Bladder microvascular endothelial cell (primary cell): ENCODE measurements at places on chromosomes 1 and 21. TPM values are rescaled to one million over a fixed set of nuclear protein-coding genes. Genes with fewer than 3 reads are reported as not detected.

The C1orf141 gene
- not detected in 2 replicates for total RNA-seq

The LIPI gene
- not detected in 2 replicates for total RNA-seq

The TAS1R3 gene
- 0.31 and 0.32 TPM in 2 replicates for total RNA-seq

The FOXO6 gene
- not detected in 2 replicates for total RNA-seq

The CLDN17 gene
- not detected in 2 replicates for total RNA-seq
